ENCODE measurements at places on chromosomes 7 and 10.

- no peak for DNase-seq
Observed at GRCh38 chr10:118781541-118781940, 26.8 kb upstream of the CACUL1 start.

GRCh38 chr10:3848775-3849635 is 64.0 kb upstream of the KLF6 start:
- no peak for DNase-seq

GRCh38 chr7:87494454-87494853 is 19.0 kb upstream of the ABCB4 start:
- DNase-seq = no peak

GRCh38 chr7:157526913-157527634 is 190.3 kb downstream of the DNAJB6 start:
- no peak for DNase-seq

DNA sequence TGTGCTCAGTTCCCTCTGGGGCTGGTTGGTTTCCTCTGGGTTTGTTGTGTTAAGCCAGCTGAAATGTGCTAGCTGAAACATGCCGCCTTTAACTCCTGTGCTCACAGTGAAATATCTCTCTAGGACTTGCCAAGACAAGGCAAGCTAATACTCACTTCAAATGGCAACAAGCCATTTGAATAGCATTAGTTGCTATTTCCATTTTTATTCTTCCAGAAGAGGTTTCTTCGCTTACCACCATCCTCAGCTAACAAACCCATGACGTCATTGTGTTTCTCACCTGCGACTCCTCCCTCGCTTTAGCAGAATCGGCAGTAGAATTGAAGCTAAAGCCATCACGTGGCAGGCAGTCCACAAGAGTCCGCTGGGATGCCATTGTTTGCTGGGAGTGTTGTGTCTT is 61.3 kb downstream of the ZNF22 start:
- DNase-seq = no peak

DNA sequence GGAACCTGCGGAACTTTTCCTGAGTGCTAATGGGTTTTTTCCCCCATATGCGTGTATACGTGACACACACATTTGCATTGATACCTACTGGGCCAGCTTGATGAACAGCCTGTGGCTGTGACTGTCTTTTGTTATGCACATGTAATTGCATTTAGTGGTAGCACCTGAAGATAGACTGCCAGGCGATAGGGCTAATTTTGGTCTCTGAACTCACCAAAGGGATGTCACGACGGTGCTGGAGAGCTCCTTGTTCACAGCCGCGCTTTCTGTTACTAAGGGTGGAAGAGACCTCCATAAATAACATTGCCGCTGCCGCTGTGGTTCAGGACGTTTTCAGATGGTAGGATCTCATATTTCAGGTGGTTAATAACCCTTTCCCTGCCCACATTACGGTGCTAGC is 133.2 kb downstream of the CAMK1D start:
- no peak for DNase-seq

DNA sequence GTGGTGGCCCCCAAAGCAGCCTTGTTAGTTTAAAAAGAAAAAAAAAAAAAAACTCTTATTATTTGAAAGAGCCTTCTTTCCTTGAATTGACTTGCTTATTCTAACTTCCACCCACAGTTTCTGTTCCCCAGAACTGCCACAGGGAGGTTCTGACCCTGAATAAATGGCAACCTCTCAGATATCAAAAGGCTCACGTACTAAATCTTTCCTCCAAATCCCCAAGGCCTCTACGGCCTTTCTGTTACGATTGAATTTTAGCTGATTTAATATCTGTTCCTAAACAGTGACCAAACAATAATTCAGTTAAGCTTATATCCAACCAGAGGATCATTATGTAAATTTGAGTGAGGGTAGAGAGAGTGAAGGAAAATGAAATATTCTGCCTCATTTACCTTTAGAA is 482.8 kb downstream of the GFRA1 start:
- DNase-seq = no peak

DNA sequence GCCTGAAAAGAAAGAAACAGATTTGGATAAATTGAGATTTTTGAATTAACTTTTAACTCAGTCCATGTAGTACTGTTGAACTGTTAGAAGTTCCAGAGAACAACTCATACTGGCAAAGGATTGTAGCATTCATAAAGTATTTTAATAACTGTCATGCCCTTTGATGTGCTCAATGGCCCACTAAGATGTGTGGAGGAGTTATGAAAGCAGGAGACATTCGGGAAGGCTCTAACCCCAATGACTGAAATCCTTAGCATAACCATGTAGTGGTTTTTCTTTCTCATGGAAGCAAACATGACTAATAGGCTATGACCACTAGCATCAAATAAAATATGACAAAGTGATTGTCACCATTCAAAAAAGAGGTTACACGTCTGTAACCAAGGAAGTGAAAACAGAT is 25.7 kb downstream of the CYP3A7 start:
- DNase-seq = no peak

DNA sequence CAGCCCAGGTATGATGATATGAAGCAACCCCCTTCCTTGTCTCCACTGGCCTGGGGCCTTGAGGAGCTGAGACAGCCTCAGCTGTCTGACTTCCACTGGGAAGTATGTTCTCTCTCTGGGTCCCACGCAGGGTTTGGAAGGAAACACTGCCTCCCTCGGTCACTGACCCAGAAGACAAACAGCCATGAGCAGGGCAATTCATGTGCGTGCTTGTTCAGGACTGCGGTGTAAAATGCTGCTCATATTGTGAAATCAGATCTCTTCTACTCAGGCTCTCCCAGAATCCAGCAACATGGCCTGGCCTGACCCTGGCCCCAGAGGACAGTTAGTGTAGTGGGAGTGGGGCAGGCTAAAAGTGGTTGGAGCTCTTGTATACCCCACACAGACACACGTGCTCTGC is 2.8 kb downstream of the CLCN1 start:
- DNase-seq = no peak

Data from CD4-positive, alpha-beta T cell treated with Interleukin-4 for 1 hour (primary cell).